Renal cortex interstitium (tissue), 15 donors: ENCODE measurements at places on chromosomes 4 and X.

- no peak for DNase-seq
These were observed at the start of gene ABCG2 for GRCh38 chr4:88158489-88159228. Gene ABCG2 (minus strand): TSS chr4:88158639. CDS start chr4:88139995, 18,644 bp downstream.

GRCh38 chrX:19152762-19153161 is 30.5 kb upstream of the ADGRG2 start:
- DNase-seq = no peak

DNA sequence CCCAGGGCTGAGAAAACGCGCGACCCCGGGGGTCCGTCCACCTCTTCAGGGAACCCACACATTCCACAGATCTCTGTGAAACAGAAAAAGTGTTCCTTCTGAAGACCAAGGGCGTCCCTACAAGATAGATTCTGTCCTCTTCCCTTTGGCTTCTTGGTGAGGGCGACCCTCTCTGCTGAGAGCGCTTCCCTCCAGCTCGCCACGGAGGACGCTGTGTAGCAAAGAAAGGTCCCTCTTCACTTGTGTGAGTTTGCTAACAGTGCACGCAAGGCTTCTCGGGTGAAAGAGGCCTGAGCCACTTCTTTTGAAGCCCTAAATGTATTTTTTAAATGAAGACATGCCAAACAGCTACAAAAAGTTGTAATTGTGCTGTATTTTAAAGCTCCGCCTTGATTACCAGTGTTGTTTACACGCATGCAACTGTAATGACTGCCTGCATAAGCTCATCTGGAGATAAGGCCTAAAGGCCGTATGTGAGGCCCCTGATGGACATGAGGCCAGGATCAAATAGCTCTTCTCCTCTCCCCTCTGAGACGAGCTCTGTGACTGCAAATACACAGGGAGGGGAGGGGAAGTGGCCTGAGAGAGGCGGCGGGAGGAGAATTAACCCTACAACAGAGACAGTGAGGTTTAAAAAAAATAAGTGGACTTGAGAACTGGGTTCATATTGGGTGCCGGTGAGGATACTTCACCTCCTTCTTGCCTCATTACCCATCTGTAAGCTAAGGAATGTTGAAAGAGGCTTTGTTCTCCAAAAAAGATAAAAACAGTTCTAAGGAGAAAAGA is 95.5 kb downstream of the SOWAHB start:
- no peak for DNase-seq

- no peak for DNase-seq
These were observed 66.7 kb upstream of the PNPLA4 start for GRCh38 chrX:7993873-7994272.

DNA sequence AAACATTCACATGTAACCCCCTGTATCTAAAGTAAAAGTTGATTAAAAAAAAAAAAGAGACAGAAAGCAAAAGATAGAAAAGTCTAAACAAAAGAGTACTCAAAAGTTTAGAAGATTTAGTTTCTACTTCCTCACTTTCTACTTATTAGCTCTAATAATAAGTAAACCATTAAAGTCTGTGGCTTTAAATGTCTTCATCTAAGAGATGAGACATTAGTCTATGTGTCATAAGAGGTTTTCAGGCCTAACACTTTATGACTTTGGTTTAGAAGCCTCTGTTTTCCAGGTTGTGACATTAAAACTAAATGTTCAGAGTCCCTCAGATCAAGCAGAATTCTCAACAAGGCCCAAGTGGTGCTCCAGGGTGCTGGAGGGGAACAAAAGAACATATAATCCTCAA is 42.2 kb upstream of the GUCY1A1 start:
- DNase-seq = no peak

GRCh38 chr4:153156263-153156662 is 48.0 kb upstream of the TRIM2 start:
- DNase-seq = no peak

- DNase-seq = no peak
These were observed 248.5 kb upstream of the CXXC4 start for GRCh38 chr4:104743215-104743653.
